ENCODE measurements at places on chromosomes 3 and 15.

GRCh38 chr15:67805666-67806516, 19.4 kb upstream of the SKOR1 start:
- no peaks in the 10 kb centered on the region for H3K27me3 ChIP-seq
- no peak overlapping the region for H3K4me3 ChIP-seq
- H3K27ac ChIP-seq = no peak overlapping the region
- peaks cover 5% of the 10 kb centered on the region for H3K4me1 ChIP-seq
- H3K36me3 ChIP-seq = peaks cover 4% of the 10 kb centered on the region

- peaks cover 2% of the 10 kb centered on the region for H3K36me3 ChIP-seq
- H3K4me3 ChIP-seq = no peak overlapping the region
- H3K27me3 ChIP-seq = peaks cover 18% of the 10 kb centered on the region
- no peaks in the 10 kb centered on the region for H3K4me1 ChIP-seq
- DNase-seq = no peak
- no peak overlapping the region for H3K27ac ChIP-seq
Measured at GRCh38 chr15:62691008-62691407, 351.5 kb upstream of the TPM1 start.

GRCh38 chr3:115381573-115381912, 234.5 kb upstream of the ZBTB20 start:
- H3K27ac ChIP-seq = no peak overlapping the region
- DNase-seq = no peak
- H3K27me3 ChIP-seq = no peaks in the 10 kb centered on the region
- H3K4me3 ChIP-seq = no peak overlapping the region
- H3K4me1 ChIP-seq = no peaks in the 10 kb centered on the region
- no peaks in the 10 kb centered on the region for H3K36me3 ChIP-seq

- no peak overlapping the region for H3K27ac ChIP-seq
- no peak for DNase-seq
- H3K4me1 ChIP-seq = no peaks in the 10 kb centered on the region
- H3K4me3 ChIP-seq = no peak overlapping the region
Measured at GRCh38 chr3:138426211-138426610, 8.2 kb upstream of the ESYT3 start.

DNA sequence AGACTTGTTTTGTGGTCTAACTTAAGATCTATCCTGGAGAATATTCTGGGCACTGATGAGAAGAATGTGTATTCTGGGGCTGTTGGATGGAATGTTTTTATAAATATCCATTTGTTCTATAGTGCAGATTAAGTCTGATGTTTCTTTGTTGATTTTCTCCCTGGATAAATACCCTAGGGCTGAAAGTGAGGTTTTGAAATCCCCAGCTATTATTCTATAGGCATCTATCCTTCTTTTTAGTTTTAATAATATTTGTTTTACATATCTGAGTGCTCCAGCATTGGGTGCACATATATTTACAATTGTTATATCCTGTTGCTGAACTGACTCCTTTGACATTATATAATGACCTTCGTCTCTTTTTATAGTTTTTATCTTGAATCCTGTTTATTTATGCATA, 42.9 kb downstream of the GALK2 start:
- no peak for DNase-seq
- H3K27ac ChIP-seq = no peak overlapping the region
- H3K36me3 ChIP-seq = peaks cover 4% of the 10 kb centered on the region
- H3K4me1 ChIP-seq = peaks cover 20% of the 10 kb centered on the region
- H3K27me3 ChIP-seq = no peaks in the 10 kb centered on the region

GRCh38 chr3:56781762-56782161, 20.0 kb downstream of the ARHGEF3 start:
- H3K36me3 ChIP-seq = peaks cover 3% of the 10 kb centered on the region
- H3K4me3 ChIP-seq = peak overlapping the region; percentile 75
- no peak for DNase-seq
- H3K27ac ChIP-seq = peak overlapping the region; percentile 95

GRCh38 chr15:56957812-56958406, 39.5 kb downstream of the TCF12 start:
- DNase-seq = no peak
- H3K27ac ChIP-seq = no peak overlapping the region
- no peaks in the 10 kb centered on the region for H3K36me3 ChIP-seq
- no peak overlapping the region for H3K4me3 ChIP-seq

GRCh38 chr15:66872405-66872804, 170.4 kb downstream of the SMAD6 start:
- H3K4me1 ChIP-seq = peaks cover 2% of the 10 kb centered on the region
- H3K4me3 ChIP-seq = no peak overlapping the region
- no peak overlapping the region for H3K27ac ChIP-seq
- H3K27me3 ChIP-seq = peaks cover 48% of the 10 kb centered on the region
- H3K36me3 ChIP-seq = peaks cover 5% of the 10 kb centered on the region
